ENCODE measurements at places on chromosomes 6 and 20.

- DNase-seq = no peak
Observed at GRCh38 chr6:36436466-36436865, 6.2 kb downstream of the PXT1 start.

GRCh38 chr20:60104993-60105803 is 147.0 kb downstream of the CDH26 start:
- no peak for DNase-seq

DNA sequence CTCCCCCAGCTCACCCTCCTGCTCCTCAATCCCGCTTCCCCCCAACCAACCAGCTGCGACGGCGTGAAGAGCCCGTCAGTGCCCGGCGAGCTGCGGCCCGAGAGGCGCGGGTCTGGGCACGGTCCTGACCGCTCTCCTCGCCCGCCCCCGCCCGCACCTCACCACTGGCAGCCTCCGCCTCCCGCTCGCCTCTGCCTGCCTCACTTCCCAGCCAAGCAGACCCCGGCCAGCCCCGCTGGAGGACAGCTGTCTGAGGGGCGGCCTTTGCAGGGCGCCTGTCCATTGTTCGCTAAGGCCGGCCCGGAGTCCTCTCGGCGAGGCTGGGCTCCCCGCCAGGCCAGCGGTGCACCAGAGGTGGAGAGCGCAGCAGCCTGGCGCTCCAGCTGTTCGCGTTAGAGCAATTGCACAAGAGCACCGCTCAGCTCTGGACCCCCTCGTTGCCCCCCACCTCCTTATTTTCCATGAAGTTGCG is 1.3 kb downstream of the SOBP start:
- no peak for DNase-seq

- DNase-seq = no peak
Observed at GRCh38 chr6:150897400-150897943, 32.0 kb downstream of the MTHFD1L start.

- DNase-seq = no peak
Observed at GRCh38 chr6:106315765-106316374, 9.7 kb downstream of the ATG5 start.

DNA sequence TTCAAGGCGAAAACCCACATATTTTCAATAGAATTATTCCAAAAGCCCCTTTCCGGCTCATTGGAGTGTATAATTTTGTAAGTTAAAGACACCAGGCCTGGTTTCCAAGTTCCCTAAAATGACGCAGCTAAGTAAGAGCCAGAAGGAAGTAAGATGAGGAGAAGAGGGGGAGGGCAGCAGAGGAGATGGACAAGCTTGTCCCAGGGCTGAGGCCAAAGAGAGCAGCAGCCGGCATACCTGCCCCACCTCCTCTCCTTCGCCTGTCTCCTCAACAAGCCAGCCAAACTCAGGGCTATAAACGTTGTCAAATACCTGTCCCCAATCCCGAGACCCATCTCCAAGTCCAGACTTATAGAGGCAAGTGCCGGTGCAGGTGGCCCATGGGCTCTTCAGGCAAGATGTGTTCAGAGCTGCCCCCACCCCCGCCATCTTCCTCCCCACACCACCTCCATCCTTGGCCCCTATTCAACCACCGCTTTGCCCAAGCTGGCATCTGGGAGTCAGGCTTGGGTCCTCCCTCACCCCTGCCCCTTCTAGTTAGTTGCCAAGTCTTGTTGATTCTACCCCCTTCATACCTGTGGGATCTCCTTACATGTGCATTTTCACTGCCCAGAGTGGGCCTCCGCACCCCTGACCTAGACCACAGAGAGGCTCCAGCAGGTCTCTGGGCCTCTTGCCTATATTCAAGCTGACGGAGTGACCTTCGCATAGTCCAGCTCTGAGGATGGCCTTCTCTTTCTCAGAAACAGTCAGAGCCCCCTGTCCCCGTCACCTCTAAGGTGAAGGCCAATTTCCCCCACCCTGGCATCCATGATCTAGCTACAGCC is 75.7 kb upstream of the SIRPA start:
- DNase-seq = no peak

DNA sequence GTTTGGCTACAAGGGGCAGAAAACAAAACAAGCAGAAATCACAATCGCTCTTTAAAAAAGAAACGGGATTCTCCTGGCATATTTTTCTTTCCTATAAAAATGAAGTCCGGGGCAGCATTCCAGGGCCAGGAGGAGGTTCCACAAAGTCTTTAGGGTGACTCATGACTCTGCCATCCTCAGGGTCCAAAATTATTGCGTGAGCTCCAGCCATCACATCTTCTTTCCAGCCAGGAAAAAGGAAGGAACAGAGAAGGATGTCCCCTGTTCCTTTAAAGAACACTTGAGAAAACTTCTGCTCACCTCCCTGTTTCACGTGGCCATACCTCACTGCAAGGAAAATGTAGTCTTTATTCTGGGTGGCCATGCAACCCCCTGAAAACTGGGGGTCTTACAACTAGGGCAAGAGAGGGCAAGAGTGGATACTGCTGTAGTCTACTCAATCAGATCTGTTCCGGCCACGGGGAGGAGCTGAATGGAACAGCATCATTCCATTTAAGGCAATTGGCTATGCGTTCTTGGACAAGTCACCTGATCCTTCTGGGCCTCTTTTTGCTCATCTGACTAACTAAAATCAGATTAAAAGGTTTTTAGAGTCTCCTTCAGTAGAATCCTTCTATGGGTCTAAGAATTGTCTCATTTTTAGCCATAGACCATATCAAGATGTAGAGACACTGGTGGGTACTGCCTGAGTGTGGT is 49.4 kb downstream of the CTCFL start:
- no peak for DNase-seq

DNA sequence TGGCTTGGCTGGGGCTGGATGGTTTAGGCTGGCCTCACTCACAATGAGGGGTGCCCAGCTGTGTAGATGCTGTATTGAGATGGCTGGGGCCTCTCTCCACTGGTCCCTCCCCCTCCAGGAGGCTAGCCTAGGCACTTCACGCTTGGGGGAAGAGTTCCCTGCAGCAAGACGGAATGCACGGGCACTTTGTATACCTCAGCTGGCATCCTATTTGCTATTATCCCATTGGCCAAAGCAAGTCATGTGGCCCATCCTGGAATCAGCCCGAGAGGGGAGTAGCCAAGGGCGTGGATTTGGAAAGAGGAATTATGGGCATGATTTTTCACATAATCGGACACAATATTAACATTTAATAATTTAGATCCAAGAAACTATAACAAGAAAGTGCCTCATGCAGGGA is 64.3 kb downstream of the ISM1 start:
- no peak for DNase-seq

Measured in epithelial cell of proximal tubule (primary cell).